Small intestine (tissue), 16 donors: ENCODE measurements at places on chromosomes 16 and 17. TPM values are rescaled to one million over a fixed set of nuclear protein-coding genes. Genes with fewer than 3 reads are reported as not detected.

Gene SHCBP1
- polyA plus RNA-seq = 4.2 TPM

Gene USP36
- polyA plus RNA-seq = 18.6 TPM

Gene ABCC12
- not detected for polyA plus RNA-seq

Gene TAT
- polyA plus RNA-seq = 0.54 TPM

Gene SOX9
- polyA plus RNA-seq = 45.6 TPM

Gene CACNG1
- not detected for polyA plus RNA-seq

Gene CCL4
- 3.1 TPM for polyA plus RNA-seq

Gene BORCS6
- polyA plus RNA-seq = 9.8 TPM

Gene SOCS3
- polyA plus RNA-seq = 6.5 TPM

Gene CEP295NL
- not detected for polyA plus RNA-seq

Gene HS3ST3A1
- polyA plus RNA-seq = 0.44 TPM

Gene SBK1
- 1.1 TPM for polyA plus RNA-seq

Gene KCNJ2
- polyA plus RNA-seq = 0.69 TPM

Gene TRIM65
- 15.9 TPM for polyA plus RNA-seq

Gene ZNF821
- polyA plus RNA-seq = 7.2 TPM

Gene CTF1
- polyA plus RNA-seq = 1.1 TPM
